ENCODE measurements at places on chromosomes 3 and 15. TPM values are rescaled to one million over a fixed set of nuclear protein-coding genes. Genes with fewer than 3 reads are reported as not detected.

The ISY1 gene
- total RNA-seq, result 24.4 TPM

The GOLGA6B gene
- not detected for total RNA-seq

The WDR49 gene
- total RNA-seq, result 1.1 TPM

The TIMP4 gene
- total RNA-seq, result 3.1 TPM

The MORC1 gene
- total RNA-seq, result not detected

The ASB7 gene
- 20.9 TPM for total RNA-seq

The CSNK1G1 gene
- 42.1 TPM for total RNA-seq

The GBE1 gene
- total RNA-seq, result 32.4 TPM

The SCN5A gene
- 3.0 TPM for total RNA-seq

The CAMK2N2 gene
- 1.1 TPM for total RNA-seq

The RNF7 gene
- 50.4 TPM for total RNA-seq

The HOMER2 gene
- 64.8 TPM for total RNA-seq

The CCDC54 gene
- total RNA-seq, result not detected

The ANKRD63 gene
- total RNA-seq, result not detected

The PLIN1 gene
- total RNA-seq, result 1.5 TPM

The KCNAB1 gene
- total RNA-seq, result 23.5 TPM

The CCDC33 gene
- 5.2 TPM for total RNA-seq

The UROC1 gene
- total RNA-seq, result 0.11 TPM

The POLQ gene
- total RNA-seq, result 5.6 TPM

The ERICH6 gene
- total RNA-seq, result not detected

The TRIM42 gene
- total RNA-seq, result not detected

The MYRIP gene
- total RNA-seq, result 8.6 TPM

The CIDEC gene
- not detected for total RNA-seq

The CCDC9B gene
- total RNA-seq, result 8.4 TPM

The SLC22A14 gene
- total RNA-seq, result 0.16 TPM

The ILDR1 gene
- 0.99 TPM for total RNA-seq

The LCTL gene
- 17.3 TPM for total RNA-seq

The RYK gene
- total RNA-seq, result 116 TPM

The EFHB gene
- 1.8 TPM for total RNA-seq

The ADGRG7 gene
- total RNA-seq, result 0.22 TPM

The PLA2G4E gene
- 0.16 TPM for total RNA-seq

The ADAMTS7 gene
- total RNA-seq, result 20.7 TPM

The BCHE gene
- total RNA-seq, result 53.3 TPM

The OR4M2 gene
- not detected for total RNA-seq

The INSYN1 gene
- total RNA-seq, result 19.9 TPM

The CCDC12 gene
- total RNA-seq, result 30.2 TPM

The HCN4 gene
- total RNA-seq, result 2.2 TPM

The TADA3 gene
- 44.0 TPM for total RNA-seq

The KLHL6 gene
- 2.5 TPM for total RNA-seq

The CCR3 gene
- total RNA-seq, result not detected

The SLC35G2 gene
- 13.6 TPM for total RNA-seq

The NR1I2 gene
- 0.38 TPM for total RNA-seq

The ADAMTSL3 gene
- 44.9 TPM for total RNA-seq

The TMED3 gene
- total RNA-seq, result 50.5 TPM

The MST1R gene
- 1.8 TPM for total RNA-seq

The TMEM45A gene
- total RNA-seq, result 16.9 TPM

The HACD2 gene
- total RNA-seq, result 31.3 TPM

All from camera-type eye (tissue), 1 donor.